ENCODE measurements at places on chromosomes 7 and 10.

DNA sequence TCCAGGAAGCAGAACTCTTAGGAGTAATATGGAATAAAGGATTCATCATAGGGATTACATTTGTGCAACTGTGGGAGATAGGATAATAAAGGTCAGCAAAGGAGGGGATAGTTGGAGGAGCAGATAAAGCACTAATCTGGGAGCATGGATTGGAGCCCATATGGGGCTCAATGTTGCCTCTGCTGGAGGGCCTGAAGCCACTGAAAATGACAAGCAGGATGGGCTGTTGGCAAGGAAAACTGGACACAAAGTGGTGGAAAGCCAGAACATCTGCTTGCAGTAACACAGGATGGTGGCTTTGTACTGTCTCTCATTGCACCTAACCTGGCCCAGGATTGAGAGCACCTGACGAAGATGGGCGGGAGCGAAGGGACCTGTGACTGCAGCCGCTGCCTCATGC, 15.0 kb upstream of the COMMD3 start:
- no peak for DNase-seq

DNA sequence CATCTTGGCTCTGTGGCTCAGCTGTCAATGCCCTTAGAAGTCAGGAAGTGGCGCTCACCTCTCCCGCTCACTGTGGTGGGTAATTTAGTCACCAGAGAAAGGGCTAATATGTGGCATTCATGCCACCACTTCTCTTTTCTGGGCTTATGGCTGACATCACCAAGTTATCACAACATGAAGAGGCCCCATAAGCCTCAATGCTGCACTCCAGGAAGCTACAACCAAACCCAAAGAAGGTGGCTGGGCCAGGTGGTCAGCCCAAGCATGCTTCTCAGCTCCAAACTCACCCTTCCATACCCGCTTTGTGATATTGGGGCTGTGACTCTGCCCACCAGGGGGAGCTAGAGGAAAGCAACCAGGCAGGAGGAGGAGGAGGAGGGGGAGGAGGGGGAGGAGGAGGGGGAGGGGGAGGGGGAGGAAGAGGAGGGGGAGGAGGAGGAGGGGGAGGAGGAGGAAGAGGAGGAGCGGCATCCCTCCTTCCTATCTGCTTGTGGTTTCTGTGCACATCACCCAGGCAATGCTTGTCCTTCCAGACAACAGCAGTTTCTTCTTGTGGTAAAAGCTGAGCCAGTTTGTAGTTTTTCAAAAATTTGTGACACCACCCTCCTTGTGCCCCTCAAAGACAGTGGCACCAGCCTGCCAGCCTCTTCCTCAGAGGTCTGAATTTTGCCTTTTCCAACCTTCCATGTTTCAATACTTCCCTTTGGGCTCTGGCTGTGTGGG, 42.1 kb downstream of the CYP26A1 start:
- DNase-seq, result peak; percentile 9

- no peak for DNase-seq
Observed at GRCh38 chr7:142616121-142616643, 133.1 kb upstream of the PRSS1 start.

GRCh38 chr7:44995555-44996493, 4.2 kb upstream of the CCM2 start:
- no peak for DNase-seq

- no peak for DNase-seq
Observed at GRCh38 chr7:102916881-102917280, 4.1 kb downstream of the LRRC17 start.

DNA sequence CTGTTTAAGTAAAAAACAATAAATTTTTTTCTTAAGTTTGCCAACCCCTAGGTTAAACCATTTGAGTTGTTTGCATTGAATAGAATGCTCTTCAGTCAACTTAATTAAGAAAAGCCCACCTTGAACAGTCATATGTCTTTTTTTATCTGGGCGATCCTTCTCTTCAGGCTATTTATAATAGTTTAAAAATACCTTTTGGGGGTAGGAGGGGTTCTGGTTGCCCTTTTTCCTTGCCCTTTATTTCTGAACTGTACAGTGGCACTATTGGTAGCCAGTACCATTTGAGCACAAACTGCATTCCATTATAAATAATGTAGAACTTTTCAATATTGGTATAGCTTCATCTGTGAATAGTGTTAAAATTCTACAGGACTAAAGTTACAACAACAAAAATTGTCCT, 13.1 kb downstream of the CALU start:
- DNase-seq, result no peak

GRCh38 chr10:69051303-69051702, 36.6 kb upstream of the SRGN start:
- no peak for DNase-seq

DNA sequence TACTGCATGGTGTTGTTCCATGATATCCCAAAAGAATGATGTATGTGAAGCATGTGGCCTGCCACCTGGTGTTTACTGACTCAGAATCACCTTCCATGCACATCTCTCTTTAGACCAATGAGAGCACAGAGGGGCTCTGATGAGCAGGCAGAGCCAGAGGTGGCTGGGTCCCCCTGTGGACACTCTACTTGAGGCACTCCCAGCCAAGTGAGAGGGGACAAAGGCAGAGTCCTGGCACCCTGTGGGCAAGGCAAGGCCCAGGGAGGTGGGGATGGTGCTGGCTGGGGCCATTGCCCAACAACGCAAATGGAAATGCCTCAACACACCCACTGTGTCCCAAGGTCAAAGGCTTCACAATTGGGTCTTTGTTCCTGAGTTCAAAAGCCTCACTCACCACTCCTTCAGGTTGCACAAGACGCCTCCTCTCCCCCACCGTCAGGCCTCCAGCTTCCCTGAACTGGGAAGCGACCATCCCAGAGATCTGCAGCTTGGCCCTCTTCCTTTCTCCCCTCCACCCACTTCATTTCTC, 164.6 kb downstream of the NEURL1 start:
- no peak for DNase-seq

DNA sequence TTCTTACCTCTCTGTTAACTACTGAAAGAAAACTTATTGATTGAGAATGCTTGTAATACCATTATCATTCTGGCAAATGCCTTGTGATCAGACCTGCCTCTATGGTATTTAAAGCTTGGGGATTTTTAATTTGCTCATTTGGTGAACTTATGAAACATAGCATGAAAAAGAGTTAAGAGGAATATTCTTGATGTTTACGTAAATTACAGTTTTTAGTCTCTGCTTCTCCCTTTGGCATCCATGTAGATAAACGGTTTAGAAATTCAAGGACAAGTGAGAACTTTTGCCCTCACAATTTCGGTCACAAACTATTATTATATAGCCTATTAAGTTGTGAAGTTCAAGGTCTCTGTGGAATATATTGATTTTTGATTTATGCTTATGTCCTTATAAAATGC, 11.2 kb upstream of the CELF2 start:
- DNase-seq, result no peak

DNA sequence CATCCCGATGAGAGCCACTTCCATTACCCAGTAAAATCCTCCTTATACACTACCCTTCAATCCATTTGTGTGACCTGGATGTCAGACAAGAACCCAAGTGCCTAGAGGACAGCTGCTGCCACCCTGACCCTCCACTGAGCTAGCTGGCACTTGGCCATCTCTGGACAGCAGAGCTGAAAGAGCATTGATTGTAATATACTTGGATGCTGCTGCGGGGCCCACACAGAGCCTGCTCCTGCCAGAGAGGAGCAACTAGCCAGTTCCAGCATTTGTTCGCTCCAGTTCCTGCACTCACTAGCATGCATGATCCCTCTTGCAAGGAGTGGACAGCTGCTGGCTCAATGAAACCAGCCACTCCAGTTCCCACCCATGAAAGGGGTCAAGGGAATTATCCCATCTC, 8.4 kb upstream of the TMEM254 start:
- DNase-seq, result no peak

DNA sequence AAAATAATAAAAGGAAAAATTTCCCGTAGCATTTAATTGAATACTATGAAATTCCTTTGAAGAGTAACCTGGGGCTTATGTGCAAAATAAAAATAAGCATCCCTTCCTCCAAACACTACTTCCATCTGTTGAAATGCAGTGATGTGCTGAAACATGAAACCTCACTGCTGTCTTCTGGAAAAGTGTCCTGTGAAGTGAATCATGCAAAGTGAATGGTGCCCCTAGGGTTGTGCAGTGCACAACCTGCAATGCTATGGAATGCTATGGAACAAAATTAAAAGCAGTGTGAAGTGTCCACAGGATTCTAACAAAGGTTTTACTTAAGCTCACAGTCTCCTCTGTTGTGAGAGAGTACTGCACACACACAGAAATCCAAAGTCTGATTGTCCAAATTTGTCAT, 480.9 kb downstream of the ETV1 start:
- DNase-seq, result no peak

DNA sequence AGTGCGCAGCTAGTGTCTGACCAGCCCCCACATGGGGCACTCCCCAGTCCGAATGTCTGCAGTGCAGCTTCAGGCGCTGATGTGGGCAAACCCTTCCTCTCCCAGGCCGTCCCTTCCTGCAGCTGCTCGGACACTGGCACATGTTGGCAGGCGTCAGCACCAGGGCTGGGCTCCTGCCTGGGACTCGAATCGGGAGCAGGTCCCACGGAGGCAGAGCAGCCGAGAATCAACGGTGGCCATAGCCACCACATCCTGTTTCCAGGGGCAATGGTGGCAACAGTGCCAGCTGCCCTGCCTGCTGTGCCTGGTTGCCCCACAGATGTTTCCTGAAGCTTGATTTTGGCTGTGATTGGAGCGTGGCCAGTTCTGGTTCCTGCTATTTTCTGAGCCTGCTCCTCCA, 65.8 kb downstream of the MGMT start:
- DNase-seq, result no peak

- no peak for DNase-seq
Observed at GRCh38 chr10:126122881-126123280, 226.5 kb downstream of the FANK1 start.

- DNase-seq, result no peak
Observed at GRCh38 chr7:159177284-159177953, 32.8 kb upstream of the VIPR2 start.

DNA sequence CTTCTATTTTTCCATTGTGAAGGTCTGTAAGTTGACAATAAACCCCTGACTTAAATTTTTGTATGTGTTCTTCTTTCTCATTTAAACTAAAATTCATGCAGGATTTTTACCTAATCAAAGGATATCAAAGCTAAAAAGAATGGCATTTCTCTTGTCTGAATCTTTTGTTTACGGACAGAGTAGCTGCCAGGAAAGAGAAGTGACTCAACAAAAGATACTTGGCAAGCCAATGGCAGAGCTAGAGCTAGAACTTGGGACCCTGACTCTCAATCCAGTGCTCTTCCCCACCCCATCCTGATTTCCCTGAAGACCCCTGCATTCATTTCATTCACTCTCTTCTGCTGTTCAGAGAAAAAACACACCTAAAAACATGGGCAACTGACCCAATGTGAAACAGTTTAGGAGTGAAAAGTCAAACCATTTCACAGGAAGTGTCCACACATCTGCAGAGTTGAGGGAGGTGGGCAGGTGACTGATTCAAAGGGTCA, 40.2 kb upstream of the PDLIM1 start:
- no peak for DNase-seq

DNA sequence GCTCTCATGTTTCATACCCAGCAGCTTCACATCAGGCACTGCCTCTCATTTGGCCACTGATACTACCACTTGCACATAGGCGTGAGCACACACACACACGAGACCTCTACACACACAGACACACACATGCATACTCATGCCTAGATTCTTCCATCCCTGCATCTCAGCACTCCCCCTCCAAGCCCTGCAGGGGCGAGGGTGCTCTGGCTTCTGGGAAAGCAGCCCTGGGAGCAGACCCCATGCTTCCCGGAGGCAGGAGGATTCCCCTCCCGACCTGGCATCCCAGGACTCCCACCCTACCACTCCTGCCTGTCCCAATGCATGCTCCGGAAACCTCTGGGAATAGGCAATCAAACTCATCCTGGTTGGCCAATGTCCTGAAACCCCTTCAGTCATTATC, 89.1 kb upstream of the SMNDC1 start:
- DNase-seq, result no peak

GRCh38 chr10:59937720-59938119, 31.4 kb upstream of the CCDC6 start:
- DNase-seq, result no peak

DNA sequence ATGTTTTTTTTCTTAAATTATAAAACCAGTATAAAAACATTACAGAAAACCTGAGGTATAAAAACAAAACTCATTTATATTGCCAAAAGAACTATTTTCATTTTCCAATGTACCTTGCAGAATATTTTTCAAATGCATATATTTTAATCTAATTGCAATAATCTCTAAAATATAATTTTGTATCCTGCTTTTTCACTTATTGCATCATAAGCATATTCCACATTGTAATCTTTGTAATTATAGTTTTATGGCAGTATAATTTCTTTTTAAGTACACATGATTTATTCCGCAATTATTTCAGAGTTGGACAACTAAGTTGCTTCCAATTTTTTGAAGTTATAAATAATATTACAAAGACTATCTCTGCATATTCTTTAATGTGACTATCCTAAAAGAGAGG, 43.7 kb downstream of the SGCE start:
- DNase-seq, result no peak

- DNase-seq, result no peak
Observed at GRCh38 chr7:48025624-48026023, 3.3 kb downstream of the SUN3 start.

DNA sequence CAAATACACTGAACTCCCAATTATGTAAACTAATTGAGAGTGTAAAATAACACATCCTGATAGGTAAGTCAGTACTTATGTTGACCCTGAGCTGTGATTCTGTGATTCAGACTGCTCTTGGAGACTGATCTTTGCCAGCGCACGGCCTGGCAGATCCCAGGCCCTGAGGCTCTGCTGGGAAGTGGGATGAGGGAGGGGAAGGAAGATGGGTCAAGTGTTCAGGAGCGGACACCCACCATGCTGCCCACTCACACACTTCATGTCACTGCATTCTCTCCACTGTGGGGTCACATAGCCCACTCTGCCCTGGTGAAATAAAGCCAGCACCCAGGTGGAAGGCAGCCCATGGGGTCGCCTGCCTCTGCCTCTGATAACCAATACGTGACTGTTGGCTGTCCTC, 226.2 kb downstream of the TNS3 start:
- no peak for DNase-seq

DNA sequence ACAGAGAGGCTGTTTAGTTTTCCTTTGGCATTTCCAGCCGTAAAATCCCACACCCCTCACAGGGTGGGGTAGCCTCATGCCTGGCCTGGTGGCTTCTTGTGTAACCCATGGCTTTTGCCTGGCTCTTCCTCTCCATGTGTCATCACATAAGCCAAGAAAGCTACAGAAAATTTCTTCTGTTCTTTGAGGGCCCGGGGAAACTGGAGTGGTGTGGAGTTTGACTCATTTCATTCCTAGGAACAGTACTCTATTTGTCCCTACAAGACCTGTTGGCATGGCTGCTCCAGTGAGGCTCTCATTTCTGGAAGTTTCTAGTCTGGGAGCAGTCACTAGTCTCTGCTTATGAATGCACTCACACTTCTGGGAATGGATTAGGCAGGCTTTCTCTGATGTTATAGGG, 523.9 kb downstream of the SUGCT start:
- no peak for DNase-seq

DNA sequence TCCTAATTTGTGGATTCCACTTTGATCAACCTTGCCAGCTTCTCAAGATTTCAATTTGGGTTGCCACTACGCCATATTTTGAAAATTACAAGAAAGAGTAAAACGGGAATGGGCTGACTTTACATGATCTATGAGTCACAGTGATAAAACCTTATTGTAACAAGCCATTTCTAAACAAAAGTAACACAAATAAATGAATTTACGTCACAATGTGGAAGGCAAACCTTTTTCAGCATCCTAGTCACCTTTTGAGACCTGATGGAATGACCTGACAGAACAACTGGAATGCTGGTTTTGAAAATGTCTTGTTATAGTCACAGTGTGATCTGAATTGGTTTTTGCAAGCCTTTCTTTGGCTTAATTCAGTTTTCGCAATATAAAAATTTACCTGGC, 85.9 kb downstream of the CDK6 start:
- no peak for DNase-seq

- no peak for DNase-seq
Observed at GRCh38 chr10:92506336-92506735, 67.6 kb downstream of the IDE start.
